ENCODE measurements at places on chromosomes 5 and 9. TPM values are rescaled to one million over a fixed set of nuclear protein-coding genes. Genes with fewer than 3 reads are reported as not detected.

- H3K4me1 ChIP-seq, result no peaks in the 10 kb centered on the region
- no peak for DNase-seq
- no peak overlapping the region for H3K4me3 ChIP-seq
- no peaks in the 10 kb centered on the region for H3K36me3 ChIP-seq
- no peak overlapping the region for H3K27ac ChIP-seq
Observed at GRCh38 chr5:17356551-17356950, 139.1 kb downstream of the BASP1 start.

DNA sequence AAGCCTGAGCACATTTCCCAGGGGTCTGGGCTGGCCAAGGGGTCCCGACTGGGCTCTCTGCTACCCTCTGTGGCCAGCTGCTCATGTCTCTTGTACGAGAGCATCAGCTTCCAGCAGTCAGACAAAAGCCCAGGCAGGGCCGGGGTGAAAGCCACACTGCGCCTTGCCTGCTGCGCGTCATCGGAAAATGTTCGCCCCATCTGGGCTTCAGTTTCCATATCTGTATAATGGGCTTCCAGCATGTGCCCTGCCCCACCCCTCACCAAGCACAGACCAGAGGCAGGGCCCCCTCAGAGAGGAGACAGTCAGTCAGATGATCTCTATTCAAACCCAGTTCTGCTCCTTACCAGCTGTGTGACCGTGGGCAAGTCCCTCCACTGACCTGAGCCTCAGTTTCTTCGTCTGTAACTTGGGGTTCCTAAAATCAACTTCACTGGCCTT is 8.0 kb upstream of the GRHPR start:
- no peaks in the 10 kb centered on the region for H3K36me3 ChIP-seq
- no peak overlapping the region for H3K27ac ChIP-seq
- no peak overlapping the region for H3K4me3 ChIP-seq
- no peak for DNase-seq

DNA sequence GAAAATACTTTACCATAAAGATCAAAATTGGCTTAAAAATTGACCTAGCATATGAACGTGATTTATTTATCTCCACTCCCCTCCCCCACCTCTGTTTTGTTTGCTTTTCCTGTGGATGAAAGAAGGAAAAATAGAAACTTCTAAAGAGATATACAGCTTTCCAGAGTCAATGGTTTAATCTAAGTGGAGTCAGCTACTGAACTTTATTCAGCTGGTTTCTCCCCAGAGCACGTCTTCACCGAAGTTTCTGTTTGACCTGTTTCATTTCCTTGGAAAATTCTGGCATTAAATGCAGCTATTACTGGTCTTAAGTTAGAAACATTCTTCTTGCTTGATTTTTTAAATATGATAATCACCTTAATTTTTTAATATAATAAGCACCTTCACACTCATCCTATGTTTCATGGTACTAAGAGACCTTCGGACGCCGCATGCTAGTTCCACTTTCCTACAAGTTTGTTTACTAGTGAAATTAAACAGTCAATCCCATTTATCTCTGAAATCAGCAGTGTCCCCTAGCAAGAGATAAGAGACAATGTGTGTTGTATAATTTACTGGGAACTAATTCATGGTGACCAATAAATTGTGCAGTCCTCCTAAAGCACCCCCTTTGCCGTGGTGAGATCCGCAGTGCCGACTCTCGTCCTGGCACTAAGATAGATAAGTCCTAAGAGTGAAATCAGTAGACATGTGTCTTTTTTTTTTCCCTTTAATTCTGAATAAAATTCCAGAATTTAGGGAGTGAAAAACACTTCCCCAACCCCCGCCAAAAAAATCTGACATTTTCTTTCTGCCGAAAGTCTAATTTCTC is 89.9 kb downstream of the ARL15 start:
- no peaks in the 10 kb centered on the region for H3K4me1 ChIP-seq
- no peaks in the 10 kb centered on the region for H3K36me3 ChIP-seq
- H3K27me3 ChIP-seq, result no peaks in the 10 kb centered on the region
- H3K4me3 ChIP-seq, result no peak overlapping the region

DNA sequence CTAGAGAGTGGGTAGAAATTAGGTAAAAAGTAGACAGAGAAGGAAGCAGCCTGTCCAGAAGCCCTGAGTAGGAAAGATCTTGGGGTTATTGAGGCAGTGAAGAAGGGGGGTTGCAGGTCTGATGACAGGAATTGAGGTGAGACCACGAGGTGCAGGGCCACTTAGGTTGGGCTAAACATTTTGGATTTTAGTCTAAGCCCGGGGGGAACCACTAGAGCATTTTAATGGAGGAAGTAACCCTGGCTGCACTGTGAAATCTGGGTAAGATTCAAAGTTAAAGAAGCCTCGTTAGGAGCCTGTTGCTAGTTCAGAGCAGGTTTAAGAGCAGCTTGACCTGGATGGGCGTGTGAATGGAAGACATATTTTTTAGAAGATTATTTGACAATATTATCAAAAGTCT is 38.3 kb downstream of the MAP3K1 start:
- no peak overlapping the region for H3K4me3 ChIP-seq
- no peak overlapping the region for H3K27ac ChIP-seq
- no peaks in the 10 kb centered on the region for H3K27me3 ChIP-seq
- no peak for DNase-seq

DNA sequence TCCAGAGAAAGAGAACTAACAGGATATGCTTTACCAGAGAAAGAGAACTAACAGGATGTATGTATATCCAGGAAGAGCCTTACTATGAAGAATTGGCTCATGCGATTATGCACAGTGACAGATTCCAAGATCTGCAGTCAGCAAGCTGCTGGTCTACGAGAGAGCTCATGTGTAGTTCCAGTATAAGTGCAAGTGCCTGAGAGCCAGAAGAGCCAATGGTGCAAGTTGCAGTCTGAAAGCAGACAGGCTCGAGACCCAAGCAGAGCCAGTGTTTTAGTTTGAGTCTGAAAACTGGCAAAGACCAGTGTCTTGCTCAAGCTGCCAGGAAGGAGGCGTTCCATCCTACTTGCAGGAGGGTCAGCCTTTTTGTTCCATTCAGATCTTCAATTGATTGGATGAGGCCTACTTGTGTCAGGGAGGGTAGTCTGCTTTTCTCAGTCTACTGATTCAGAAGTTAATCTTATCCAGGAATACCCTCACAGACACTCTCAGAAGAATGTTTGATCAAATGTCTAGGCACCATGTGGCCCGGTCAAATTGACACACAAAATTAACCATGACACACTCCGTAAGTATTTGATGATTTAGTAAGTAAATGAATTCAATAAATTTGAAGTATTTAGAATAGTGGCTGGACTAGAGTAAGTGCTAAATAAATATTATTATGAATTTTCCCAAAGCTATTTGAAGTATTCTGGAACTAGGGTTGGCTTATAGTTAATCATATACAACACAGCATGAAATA is 372.1 kb upstream of the SGCD start:
- no peaks in the 10 kb centered on the region for H3K27me3 ChIP-seq
- DNase-seq, result no peak

GRCh38 chr9:21331676-21332402 is 3.4 kb downstream of the KLHL9 start:
- peaks cover 56% of the 10 kb centered on the region for H3K4me1 ChIP-seq
- no peak overlapping the region for H3K27ac ChIP-seq
- DNase-seq, result no peak
- H3K36me3 ChIP-seq, result no peaks in the 10 kb centered on the region
- no peaks in the 10 kb centered on the region for H3K27me3 ChIP-seq
- H3K4me3 ChIP-seq, result no peak overlapping the region

DNA sequence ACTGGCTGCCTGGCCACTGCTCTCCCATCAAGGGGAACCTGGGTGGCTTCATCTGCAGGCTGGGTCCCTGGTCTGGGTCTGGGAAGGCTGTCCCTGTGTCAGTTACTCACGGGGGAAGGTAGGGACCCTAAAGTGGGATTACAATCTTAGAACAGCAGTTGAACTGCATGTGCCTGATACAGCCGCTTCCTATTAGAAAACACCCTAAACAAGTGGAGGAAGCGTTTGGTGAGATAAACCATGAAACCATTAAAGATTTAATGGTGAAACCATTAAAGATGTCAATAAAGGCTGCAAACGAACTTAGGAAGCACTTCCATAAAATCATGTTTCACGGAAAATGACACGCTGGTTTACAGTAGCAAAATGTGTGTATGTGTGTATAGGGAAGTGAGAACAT is 2.5 kb upstream of the GFI1B start:
- peaks cover 19% of the 10 kb centered on the region for H3K27me3 ChIP-seq
- DNase-seq, result no peak
- peaks cover 5% of the 10 kb centered on the region for H3K4me1 ChIP-seq
- no peak overlapping the region for H3K4me3 ChIP-seq

DNA sequence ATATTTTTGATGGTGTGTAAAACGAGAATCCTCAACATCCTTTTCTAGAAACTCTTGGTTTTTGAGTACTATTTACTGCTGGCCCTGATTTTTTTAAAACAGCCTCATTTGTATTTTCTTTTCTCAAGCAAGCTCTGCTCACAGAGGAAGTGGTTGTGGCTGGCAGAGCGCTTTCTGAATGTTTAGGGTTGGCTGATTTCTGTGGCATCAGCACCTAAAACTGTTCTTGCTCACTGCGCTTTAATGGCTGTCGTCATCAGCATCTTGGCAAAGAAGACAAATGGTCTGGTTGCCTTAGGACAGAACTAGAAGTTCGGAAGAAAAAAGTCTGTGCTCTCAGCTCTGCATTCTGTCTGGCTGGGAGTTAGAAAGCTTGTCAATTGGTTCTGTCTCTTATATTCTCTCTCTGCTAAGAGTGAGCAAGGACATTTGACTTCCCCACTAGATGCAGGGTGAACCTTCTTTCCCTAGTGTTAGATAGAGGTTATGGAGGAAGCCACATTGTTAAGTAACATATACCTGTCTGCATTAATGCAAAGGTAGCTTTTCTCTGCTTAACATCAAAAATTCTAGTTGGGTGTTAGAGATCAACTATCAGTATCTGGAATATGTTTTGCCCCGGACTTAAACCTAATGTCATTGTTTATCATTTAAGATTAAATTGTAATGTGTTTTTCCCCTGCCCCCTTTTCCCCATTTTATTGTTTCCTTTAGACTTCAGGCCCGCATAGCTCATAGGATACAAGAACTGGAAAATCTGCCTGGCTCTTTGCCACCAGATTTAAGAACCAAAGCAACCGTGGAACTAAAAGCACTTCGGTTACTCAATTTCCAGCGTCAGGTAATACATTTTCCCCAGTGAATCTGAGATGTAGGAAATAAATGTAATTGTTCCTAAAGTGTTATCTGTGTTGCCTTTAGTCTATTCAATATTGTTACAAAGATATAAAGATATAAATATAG is 39.0 kb downstream of the SMARCA2 start:
- H3K27me3 ChIP-seq, result no peaks in the 10 kb centered on the region
- peaks cover 23% of the 10 kb centered on the region for H3K36me3 ChIP-seq
- peak overlapping the region; percentile 22 for H3K27ac ChIP-seq
- H3K4me1 ChIP-seq, result peaks cover 37% of the 10 kb centered on the region

DNA sequence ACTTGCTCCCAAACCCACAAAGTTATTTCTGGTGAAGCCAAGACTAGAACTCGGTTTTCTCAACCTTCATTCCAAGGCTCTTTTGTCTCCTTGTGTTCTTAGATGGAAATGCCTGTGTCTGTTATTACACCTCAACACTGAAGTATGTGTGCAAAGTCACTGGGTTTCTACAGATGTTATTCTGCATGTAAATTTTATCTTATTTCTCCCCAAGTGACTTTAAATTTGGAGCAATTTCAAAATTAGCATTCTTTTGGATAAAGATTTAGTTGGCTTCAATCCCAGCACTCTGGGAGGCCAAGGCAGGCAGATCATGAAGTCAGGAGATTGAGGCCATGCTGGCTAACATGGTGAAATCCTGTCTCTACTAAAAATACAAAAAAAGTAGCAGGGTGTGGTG is 104.4 kb upstream of the GNA14 start:
- H3K27me3 ChIP-seq, result no peaks in the 10 kb centered on the region
- no peaks in the 10 kb centered on the region for H3K4me1 ChIP-seq
- H3K36me3 ChIP-seq, result no peaks in the 10 kb centered on the region
- no peak overlapping the region for H3K27ac ChIP-seq
- no peak for DNase-seq
- H3K4me3 ChIP-seq, result no peak overlapping the region

- no peak overlapping the region for H3K4me3 ChIP-seq
- no peaks in the 10 kb centered on the region for H3K27me3 ChIP-seq
- DNase-seq, result no peak
- H3K36me3 ChIP-seq, result no peaks in the 10 kb centered on the region
- H3K27ac ChIP-seq, result no peak overlapping the region
- no peaks in the 10 kb centered on the region for H3K4me1 ChIP-seq
Observed at GRCh38 chr5:54463713-54464112, 8.2 kb downstream of the HSPB3 start.

The CNTNAP3B gene
- total RNA-seq, result not detected

The TTC16 gene
- total RNA-seq, result 1.6 TPM

The BNC2 gene
- total RNA-seq, result not detected

The OLFM1 gene
- not detected for total RNA-seq

The CCDC152 gene
- total RNA-seq, result 14.5 TPM
